ENCODE measurements at places on chromosomes 3 and 15.

- no peak for DNase-seq
Observed at GRCh38 chr3:25053360-25053759, 374.7 kb upstream of the RARB start.

GRCh38 chr3:71784914-71785531, at the start of gene PROK2:
PROK2 (minus strand) TSS chr3:71785148; CDS start chr3:71785052, 96 bp downstream.
- no peak for DNase-seq

DNA sequence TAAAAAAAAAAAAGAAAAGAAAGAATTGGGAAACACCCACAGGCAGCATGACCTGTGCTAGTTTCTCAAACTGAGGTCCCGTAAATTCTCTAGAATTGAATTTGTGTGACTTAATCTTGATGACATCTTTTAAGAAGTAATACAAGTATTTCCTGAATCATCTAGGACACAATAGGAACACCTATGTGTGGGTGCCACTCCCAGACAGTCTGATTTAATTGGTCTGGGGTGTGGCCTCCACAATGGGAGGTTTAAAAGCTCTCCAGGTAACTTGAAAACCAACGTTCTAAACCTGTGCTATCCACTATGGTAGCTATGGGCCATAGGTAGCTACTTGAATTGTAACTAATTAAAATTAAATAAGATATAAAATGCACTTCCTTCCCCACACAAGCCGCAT, 28.1 kb downstream of the CFAP92 start:
- DNase-seq: no peak

DNA sequence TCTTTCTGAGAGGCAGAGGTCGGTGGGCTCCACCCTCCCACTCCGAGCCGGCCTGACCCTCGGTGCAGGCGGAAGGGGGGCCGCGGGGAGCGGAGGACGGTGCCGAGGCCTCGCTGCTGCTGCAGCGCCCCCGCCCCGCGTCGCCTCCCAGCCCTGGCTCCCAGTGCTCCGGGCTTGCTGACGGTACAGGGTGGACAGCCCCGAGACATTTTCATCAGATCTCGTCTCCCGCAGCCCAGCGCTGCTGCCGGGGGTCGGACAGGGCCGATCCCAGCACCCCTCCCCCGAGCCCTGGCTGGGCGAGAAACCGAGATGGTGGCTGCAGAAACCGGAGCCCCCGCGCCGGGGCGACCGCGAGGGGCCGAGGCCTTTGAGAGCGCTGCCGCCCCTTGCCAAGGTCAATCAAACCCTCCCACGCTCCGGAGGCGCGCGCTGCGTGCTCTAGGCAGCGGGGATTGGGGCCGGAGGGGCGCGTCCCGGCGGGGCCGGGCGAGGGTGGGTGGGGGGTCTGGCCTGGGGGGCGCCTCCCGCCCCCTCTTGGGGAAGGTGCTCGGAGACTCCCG, 42.5 kb downstream of the EPHB3 start:
- DNase-seq: no peak

DNA sequence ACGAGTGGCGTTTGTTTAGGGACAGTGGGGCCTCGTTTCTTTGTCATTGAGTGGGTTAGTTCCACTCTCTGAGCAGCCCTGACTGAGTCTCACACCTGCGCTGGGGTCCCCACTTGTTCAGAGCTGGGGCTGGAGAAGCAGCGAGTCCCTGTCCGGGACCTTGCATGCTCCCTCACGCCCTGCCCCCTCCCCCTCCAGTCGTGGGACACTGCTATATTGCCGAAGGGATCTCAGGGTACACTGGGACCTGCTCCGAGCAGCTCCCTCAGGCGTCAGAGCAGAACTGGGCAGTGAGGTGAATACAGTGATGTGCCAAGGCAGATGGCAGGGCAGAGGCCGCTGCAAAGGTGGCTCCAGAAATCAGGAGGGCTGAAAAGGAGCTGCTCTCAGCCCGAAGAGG, 59.9 kb upstream of the KLF13 start:
- DNase-seq: no peak

DNA sequence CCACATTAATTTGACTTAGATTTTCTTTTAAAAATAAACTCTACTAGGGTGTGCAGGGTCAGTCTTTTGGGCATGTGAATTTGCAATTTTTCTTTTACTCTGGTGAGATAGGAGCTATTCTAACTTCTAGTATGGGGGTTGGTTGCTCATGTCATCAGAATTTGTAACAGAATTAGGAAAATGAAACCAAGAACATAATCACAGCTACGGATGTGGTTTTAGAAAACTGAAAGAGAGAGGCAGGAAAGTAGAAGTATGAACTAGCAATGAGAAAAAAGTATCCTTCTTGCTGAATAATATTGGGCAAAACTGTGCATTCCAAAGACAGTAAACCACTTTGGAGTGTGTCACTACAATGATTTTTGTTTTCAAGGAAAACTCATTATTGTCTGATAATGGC, 43.3 kb downstream of the ADPGK start:
- no peak for DNase-seq

All from GM04503 (cell line).